Stimulated activated CD8-positive, alpha-beta memory T cell treated with anti-CD3 and anti-CD28 coated beads, Interleukin-12 subunit alpha, Interleukin-12 subunit beta, amount 100 ng/mL, for 1 hour (primary cell): ENCODE measurements at places on chromosomes 3 and 15.
A peak's percentile ranks its signal among the peaks of the same experiment; 100 is the strongest.

DNA sequence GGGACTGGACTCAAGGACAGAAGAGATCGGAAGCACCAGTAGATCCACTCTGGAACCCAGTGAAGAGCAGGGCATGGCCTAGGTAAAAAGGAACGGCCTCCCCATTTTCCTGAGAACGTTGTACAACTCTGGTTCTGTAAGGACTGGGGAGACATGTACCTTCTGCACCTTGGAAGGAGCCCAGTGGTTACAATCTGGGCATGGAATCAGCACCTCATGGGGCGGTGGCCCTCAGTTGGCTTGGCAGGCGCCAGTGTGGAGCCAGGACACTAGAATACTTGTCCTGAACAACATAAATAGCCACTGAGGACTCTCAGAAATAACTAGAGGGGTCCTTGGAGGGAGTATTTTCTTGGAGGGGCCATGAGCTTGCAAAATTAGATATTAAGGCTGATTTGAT lies 25.6 kb downstream of the EAF1 start:
- DNase-seq: no peak

DNA sequence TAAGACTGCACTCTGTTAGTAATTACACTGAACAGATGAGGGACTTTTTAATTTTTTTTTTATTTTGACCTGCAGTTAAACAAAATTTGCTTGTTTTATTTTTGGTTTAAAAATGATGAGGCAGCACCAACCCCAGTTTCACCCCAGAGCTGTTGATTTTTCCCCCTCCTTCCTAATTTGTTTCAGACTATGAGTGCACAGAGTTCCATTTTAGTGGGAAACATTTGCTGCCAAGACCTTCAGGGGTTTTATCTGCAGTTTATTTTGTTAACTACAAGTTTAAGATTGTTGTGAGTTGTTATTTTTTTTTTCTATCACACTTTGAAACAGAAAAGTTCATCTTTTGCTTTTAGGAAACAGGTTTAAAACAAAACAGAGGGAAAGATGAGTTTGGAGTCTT lies 455.9 kb upstream of the NR2F2 start:
- no peak for DNase-seq

DNA sequence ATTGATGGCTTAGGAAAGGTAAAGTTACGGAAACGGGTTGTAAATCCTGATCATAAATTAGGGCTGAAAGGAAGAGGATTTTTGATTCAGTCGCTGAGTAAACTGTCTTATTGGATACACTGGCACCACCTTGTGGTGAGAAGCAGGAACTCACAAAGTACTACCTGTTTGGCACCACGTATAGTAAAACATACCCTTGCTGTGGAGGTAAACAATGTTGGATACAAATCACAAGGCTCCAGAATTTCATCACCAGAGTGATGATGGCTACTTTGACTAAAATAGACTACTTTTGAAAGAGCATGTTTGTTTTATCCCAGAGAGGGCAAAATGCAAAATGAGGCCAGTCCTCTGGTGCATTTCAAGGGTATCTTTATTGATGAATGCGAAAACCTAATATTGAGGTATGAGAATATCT lies 216.9 kb downstream of the IGSF11 start:
- DNase-seq: peak; percentile 6

DNA sequence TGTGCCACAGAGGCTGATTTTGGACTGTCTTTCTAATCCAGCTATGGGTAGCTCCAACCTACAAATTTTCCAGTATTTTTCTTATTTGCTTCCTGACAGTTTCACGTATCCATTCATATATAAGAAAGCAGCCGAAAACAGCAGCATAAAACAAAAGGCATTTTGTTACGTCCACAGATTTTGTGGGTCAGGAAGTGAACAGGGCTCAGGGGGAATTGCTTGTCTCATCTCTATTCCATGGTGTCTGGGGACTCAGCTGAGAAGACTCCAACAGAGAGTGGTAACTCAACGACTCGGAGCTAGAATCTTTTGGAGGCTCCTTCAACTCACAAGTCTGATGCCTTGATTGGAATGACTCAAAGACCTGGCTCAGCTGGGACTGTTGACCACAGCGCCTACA lies 11.7 kb upstream of the SAMMSON start:
- DNase-seq: no peak

DNA sequence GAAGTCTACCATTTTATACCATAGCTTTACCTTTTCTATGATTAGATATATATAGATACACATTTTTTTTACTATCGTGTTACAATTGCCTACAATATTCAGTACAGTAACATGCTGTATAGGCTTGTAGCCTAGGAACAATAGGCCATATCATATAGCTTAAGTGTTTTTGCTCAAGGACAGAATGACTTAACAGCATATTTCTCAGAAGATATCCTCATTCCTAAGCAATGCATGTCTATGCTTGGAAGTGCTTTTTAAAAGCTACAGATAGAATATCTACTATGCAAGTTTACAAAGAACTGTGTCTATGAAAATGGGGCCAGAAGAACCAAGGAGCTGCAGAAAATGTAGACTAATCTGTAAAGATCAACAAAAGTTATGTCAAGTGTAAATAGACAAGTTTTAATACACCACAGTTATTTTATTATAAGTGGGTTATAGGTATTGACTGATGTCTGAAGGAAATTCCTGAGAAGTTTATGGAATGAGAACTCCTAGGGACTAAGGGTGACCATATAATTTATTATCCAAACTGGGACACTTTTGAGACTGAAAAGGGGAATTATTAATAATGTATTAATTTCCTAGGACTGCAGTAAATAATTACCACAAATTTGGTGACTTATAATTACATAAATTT lies 138.7 kb upstream of the TGFBR2 start:
- no peak for DNase-seq

- DNase-seq: no peak
Measured at GRCh38 chr3:170024581-170024980, 13.2 kb upstream of the GPR160 start.

DNA sequence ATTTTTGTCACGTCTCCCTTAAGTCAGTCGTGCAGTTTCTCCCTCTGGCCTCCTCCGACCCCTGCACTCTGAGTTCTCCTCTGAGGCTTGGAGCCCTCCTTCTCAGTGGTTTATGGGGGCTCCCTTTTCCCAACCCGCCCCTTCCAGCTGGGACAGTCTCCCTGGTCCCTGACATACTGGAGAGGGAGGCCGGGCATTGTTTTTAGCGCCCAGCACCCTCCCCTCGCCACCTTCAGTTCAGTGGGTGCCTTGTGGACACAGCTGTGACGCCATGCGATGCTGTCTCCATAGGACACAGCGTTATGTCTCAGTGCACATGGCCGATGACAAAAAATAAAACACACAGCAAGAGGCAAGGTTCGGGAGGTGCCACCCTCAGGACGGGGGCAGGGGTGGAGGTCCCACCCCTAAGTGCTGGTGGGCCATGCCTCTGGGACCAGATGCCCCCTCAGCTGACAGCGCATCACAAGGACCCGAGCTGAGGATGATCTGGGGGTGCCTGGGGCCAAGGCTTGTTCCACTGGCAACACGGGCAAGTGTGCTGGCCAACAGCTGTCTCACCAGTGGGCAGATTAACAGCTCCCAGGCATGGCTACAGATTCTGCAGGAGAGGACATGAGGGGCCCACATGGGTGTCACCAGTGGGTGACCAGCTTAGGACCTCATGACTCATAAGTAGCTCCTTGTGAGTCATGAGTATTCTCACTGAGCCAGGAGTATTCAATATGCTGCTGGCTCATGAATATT lies 81.6 kb downstream of the PLXNA1 start:
- DNase-seq: no peak

DNA sequence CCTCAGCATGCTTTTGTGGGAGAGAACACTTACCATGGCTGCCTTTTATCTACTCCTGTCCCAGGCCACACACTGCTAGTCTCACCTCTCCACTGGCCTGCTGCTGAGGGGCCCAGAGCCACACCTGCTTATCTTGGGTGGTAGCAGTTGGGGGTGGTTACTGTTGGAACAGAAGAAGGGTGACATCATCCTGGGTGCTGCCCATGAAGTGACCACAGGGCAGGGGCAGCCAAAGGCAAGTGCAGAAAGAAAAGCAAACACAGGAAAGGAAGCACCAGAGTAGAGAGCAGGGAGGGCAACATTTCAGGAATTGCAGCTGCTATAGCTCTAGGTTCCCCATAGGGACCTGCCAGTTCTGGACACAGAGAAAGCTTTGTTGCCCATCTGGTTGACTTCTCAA lies 345.2 kb downstream of the VPS13C start:
- no peak for DNase-seq

DNA sequence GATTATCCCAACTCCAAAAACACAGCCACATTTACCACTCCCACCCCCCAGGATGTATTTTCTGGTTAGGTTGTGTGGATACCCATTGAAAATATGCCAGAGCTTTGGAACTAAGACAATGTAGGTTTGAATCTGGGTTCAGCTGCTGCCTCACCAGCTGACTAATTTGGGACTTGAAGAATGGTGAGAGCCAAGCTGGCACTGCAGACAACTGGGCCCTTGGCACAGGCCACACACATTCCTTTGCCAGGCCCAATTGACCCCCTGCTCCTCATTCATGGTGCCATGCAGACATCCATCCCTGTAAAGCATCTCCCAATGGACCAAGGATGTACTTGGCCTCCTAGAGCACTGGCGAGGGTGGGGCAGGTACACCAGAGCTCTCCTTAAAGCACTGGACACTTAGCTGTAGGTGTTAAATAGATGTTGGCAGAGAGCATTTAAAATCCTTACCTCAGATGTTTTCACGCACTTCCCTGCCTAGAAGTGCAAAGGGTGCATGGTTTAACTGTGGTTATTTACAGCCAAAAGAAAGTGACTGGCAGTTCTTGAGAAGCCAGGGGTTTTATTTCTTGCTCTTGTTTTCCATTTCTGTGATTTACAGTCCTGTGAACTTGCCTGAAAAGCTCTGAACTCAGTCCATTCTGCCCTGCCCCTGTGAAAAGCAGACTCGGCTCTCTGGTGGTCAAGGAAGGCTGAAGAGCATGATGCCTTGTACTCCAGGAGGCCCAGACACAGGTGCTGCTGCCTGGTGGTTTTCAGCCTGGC lies 138.5 kb downstream of the CLSTN2 start:
- no peak for DNase-seq

GRCh38 chr15:75454471-75455378 lies 3.2 kb upstream of the SIN3A start:
- peak; percentile 67 for DNase-seq

GRCh38 chr3:184305577-184305976 lies 6.5 kb downstream of the PSMD2 start:
- no peak for DNase-seq

- no peak for DNase-seq
Measured at GRCh38 chr3:9883706-9884554, 3.9 kb upstream of the CIDEC start.

DNA sequence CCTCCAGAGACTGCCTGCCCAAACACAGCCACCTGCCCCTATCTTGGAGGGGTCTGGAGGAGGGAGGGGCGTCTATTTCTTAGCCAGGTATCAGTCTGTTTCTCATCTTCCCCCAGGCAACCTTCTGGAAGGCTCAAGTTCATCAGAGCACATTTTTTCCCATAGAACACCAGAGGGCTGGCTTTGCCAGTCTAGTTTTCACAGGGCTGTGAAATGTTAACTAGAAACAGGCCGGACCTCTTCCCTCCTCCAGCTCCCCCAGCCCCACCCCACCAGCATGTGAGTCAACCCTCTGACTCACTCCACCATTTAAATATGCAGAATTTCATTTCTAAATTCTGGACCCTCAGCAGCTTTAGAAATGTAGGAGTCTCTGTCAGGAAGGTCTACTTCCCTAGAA lies 66.9 kb downstream of the SLCO2A1 start:
- no peak for DNase-seq

DNA sequence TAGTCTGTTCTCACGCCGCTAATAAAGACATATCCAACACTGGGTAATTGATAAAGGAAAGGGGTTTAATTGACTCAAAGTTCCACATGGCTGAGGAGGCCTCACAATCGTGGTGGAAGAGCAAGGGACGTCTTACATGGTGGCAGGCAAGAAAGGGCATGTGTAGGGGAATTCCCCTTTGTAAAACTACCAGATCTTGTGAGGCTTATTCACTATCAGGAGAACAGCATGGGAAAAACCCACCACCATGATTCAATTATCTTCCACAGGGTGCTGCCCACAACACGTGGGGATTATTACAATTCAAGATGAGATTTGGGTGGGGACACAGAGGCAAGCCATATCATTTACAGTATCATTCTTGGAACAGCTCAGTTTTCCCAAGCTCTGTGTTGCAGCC lies 268.0 kb downstream of the SUCLG2 start:
- DNase-seq: no peak

GRCh38 chr15:28895146-28895545 lies 9.4 kb downstream of the APBA2 start:
- DNase-seq: no peak

- DNase-seq: no peak
Measured at GRCh38 chr3:12829886-12830784, 11.2 kb downstream of the RPL32 start.

DNA sequence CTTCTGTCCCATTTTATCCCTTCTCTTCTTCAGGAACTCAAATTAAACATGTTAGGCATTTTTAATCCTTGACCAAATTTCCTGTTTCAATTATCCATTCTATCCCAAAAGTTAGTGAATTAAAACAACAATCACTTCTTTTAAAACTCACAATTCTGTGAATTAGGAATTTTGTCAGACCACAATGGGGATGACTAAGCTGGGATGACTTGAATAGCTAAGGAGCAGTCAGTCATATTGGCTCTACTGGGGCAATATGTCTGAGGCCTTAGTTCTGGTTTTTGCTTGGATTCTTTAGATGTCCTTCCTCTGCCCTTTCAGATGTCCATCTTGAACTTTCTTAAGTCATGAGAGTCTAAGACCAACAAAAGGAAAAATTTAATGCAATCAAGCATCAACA lies 178.2 kb upstream of the TGFBR2 start:
- DNase-seq: no peak

GRCh38 chr15:29067949-29068348 lies 182.2 kb downstream of the APBA2 start:
- DNase-seq: no peak

GRCh38 chr3:24043985-24044384 lies 98.9 kb downstream of the NR1D2 start:
- no peak for DNase-seq

- DNase-seq: no peak
Measured at GRCh38 chr3:34022147-34022546, 223.7 kb downstream of the PDCD6IP start.
